Liver (tissue), 10 donors: ENCODE measurements at places on chromosomes 16 and 17. TPM values are rescaled to one million over a fixed set of nuclear protein-coding genes. Genes with fewer than 3 reads are reported as not detected.

DNA sequence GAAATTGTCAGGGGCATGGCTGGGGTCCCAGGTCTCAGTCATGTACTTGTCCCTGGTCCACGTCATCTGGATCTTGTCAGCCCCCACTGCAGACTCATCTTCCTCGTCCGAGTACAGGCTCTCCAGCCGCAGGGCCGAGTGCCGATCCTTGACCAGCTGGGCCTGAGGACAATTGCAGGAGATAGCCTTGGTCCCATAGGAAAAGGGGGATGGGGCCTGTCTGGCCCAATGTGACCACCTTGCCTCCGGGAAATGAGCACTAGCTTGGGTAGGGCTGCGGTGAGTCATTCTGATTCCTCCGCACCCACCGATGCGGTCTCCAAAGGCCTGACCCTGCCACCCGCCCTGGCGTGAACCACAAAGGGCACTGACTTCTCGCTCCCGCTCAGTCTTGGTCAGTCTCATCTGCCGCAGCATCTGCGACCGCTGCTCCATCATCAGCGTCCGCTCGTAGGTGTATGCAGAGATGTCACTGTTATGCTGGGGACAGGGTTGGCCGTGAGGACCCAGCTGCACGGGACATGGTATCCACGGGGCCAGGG lies 1.5 kb upstream of the LCAT start:
- no peak for DNase-seq

GRCh38 chr17:43906951-43907424 lies 348 bp downstream of the MPP2 start:
- no peak for DNase-seq

GRCh38 chr16:67542464-67542863 lies 13.8 kb downstream of the RIPOR1 start:
- peak; percentile 68 for DNase-seq

SP2 gene
- 4.1 TPM for polyA plus RNA-seq

DNA sequence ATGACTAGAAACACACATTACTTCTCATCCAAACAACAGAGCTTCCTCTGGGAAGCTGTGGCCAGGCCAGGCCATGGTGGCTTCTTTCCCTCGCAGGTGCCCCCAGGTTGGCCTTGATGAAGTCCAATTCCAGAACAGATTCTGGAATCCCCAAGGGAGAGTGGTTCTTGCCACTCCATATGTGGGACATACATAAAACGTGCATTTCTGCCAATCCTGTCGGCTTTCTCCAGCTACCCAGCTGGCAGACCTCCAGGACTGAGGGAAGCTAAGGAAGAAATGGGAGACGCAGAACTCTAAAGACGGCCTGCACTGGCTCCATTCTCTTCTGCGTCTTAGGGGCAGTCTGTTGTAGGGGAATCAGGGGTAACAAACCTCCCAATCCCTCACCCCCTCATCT lies 219.2 kb upstream of the CDH5 start:
- DNase-seq: no peak
